ENCODE measurements at places on chromosomes 12 and 14.

- DNase-seq, result no peak
Measured at GRCh38 chr12:26283617-26284016, 88.2 kb downstream of the SSPN start.

GRCh38 chr14:66496911-66497310 lies 10.7 kb downstream of the CCDC196 start:
- no peak for DNase-seq

- peak; percentile 1 for DNase-seq
Measured at GRCh38 chr14:82667501-82667900, 1133.8 kb upstream of the SEL1L start.

DNA sequence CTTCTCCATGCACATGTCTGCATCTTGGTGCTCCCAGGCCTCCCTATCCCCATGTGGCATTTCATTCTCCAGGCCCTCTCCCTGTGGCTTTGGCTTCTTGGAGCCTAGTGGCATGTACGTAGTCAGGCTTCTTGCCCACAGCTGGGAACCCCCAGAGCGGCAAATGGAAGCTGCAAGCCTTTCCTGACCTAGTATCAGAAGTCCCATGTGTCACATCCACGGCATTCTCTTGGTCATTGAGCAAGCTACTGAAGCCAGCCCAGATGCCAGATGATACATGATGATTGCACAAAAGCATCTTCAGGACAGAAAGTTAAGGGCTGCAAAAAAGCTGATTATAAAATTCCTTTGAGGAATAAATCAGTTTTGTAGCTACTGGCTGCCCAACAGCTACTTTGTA lies 154.9 kb downstream of the PELI2 start:
- DNase-seq, result no peak

GRCh38 chr14:77158175-77158881 lies 16.7 kb upstream of the ZDHHC22 start:
- peak; percentile 12 for DNase-seq

- DNase-seq, result no peak
Measured at GRCh38 chr12:87952850-87953249, 76.4 kb downstream of the C12orf50 start.

DNA sequence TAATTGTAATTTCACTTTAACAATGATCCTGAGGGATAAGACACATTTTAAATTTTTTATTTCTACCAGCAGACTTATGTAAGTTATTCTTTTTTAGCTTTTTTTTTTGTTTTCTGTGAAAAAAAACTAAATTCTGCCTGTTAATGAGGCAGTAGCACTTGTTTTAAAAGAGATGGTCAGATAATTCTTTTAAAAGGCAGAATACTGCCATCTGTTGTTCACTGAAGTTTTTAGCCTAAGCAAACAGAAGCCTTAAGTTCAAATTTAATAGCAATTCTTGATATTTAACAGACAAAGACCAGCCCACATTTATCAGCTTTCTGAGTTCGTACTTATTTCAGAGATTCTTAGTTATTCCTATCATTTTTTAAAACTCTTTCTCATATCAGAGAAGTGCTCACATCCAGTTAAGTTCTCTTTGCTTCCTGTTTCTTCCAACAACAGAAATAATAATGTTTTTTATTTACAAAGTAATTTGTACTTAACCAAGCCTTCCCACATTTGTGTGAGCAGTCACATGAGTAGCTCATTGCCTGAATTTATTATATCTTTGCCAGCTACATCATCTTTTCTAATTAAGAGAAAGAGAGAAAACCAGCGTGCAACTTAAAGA lies 93.4 kb upstream of the SLCO1C1 start:
- DNase-seq, result peak; percentile 57

DNA sequence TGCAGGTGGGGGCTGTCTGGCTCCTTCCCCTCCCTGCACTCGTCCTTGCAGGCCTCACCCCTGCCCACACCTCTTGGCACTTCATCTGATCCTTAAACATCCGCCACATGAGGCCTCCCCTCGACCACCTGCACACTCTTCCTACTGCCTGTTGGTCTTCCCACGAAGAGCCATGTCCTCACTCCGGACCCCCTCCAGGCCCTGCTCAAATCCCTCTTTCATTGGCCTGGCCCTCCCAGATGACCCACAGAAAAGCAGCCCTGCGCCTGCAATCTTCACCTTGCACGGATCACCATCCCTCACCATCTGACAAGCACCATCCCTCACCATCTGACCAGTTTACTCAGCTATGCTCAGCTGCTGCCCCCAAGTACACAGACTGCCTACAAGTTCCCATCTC lies 193.6 kb downstream of the BCL11B start:
- no peak for DNase-seq

- no peak for DNase-seq
Measured at GRCh38 chr12:124307556-124307825, 12.6 kb downstream of the RFLNA start.

- no peak for DNase-seq
Measured at GRCh38 chr12:69298947-69299346, 49.2 kb upstream of the LYZ start.

GRCh38 chr12:70507442-70507841 lies 129.8 kb downstream of the PTPRB start:
- no peak for DNase-seq

DNA sequence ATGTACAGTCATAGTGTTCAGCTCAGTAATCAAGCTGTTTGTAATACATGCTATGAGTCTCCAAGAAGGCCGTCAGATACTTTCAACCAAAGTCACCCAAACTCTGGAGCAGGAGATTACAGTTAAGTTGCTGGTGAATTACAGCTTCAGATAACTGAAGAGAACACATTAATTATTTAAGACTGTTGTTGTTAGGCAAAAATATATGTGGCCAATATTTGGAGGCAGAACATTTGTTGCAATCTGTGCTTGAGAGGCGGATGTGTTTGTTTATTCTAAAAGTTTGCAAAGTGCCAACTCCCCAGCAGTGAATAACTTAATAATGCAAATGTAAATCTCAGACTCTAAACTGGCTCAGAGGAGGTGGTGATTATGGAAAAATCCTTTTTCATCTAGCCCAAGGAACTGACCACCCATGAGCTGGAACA lies 300.7 kb upstream of the TBX3 start:
- DNase-seq, result no peak

GRCh38 chr12:57813971-57814772 lies 4.4 kb downstream of the AVIL start:
- DNase-seq, result no peak

GRCh38 chr12:27852742-27853141 lies 72.7 kb upstream of the MANSC4 start:
- no peak for DNase-seq

DNA sequence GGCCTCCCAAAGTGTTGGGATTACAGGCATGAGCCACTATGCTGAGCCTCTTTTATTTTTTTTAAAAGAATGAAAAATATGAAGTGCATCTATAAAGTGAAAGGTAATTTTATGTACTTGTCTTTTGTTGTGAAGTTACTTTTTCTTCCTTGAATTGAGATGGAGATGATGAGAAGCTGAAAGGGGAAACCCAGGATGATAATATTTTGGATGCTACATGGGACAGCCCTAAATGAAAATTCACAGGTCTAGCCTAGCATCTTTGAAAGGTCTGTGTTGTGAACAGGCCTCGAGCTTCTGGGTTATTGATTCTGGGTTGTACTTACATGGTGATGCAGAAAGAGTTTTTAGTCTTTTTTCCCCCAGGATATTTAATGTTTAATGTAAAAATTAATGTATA lies 14.6 kb downstream of the DIP2B start:
- no peak for DNase-seq

DNA sequence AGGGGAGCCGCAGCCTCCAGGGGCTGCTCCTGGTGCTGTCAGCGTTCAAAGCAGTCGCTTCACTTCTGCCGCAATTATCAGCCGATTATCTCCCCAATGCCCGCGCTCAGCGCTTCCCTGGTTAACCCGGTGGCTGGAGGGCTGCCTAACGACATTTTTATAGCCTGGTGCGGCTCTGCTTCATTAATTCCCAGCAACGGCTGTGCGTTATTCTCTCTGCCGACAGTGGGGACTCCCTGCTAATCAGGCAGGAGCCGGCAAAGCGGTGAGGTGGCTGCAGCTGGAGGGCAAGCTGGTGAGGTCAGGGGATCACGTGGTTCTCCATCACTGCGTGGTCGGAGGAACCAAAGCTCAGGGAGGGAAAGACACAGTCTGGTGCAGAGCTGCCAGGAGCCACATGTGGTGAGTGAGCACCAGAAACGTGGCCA lies 62.9 kb downstream of the GLRX5 start:
- DNase-seq, result no peak

- DNase-seq, result no peak
Measured at GRCh38 chr12:101951002-101951670, 73.8 kb downstream of the DRAM1 start.

DNA sequence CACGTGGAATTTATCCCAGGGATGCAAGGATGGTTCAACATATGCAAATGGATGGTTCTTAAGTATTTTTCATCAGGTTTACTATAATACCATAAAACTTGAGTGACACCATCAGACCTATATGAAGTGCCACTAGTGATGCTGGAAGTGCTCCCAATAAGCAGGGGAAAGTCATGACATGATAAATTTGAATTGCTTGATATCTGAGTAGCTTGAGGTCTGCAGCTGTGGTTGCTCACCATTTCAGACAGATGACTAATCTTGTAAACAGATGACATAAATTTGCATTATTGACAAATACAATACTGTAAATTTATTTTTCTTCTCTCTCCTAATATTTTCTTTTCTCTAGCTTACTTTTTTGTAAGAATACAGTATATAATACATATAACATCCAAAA lies 13.7 kb upstream of the PRPF39 start:
- DNase-seq, result no peak

- DNase-seq, result no peak
Measured at GRCh38 chr14:103581206-103581605, 18.4 kb downstream of the COA8 start.

DNA sequence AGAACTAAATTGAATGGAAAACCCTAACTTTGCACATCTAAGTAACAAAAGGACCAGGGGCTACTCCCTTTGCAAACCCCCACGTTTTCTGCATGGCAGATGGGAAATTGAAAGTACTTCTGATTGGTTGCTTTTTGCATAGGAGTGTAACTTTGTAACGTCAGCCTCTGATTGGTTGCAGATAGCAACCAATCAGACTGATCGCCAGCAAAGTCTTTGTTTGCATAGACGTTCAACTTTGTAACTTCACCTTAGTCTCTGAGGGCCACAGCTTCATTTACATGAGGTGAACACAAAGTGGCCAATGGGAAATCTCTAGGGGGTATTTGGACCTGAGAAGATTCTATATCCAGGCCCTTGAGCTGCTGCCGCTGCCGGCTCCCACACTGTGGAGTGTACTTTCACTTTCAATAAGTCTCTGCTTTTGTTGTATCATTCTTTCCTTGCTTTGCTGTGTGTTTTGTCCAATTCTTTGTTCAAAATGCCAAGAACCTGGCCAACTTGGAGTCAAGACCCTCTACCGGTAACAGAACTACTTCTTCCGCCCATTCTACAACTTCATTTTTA lies 102.5 kb upstream of the PRICKLE1 start:
- no peak for DNase-seq

DNA sequence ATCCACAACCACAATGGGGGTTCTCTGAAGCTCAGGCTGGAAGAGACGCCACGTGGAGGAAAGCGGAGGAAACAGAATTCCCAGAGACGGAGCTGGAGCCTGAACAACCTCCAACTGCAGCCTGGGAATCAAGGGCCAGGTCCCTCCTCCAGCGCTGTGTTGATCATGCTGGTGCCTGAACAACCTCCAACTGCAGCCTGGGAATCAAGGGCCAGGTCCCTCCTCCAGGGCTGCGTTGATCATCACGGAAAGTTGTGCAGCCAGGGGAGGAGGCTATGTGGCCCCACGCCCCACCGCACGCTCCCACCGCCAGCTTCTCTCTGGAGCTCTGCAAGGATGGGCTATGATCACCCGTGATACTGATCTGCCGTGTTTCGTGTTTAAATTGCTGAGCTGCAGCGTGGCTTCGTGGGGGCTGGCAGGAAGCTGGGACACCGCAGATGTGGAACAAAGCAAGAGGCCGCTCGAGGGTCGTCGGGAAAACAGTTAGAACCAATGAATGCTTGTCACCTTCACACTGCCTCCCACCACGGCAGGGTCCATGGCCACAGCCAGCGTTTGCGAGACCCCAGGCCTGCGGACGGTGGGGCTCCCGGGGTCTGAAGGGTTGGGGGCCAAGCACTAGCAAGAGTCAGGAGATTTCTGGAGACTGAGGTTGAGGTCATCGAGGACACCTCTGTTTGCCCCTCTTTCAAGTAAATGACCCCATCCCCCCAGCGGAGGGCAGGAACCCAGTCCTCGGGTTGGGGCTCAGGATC lies 51.8 kb upstream of the FBRSL1 start:
- DNase-seq, result no peak

- no peak for DNase-seq
Measured at GRCh38 chr12:109458771-109459208, 18.3 kb downstream of the KCTD10 start.

DNA sequence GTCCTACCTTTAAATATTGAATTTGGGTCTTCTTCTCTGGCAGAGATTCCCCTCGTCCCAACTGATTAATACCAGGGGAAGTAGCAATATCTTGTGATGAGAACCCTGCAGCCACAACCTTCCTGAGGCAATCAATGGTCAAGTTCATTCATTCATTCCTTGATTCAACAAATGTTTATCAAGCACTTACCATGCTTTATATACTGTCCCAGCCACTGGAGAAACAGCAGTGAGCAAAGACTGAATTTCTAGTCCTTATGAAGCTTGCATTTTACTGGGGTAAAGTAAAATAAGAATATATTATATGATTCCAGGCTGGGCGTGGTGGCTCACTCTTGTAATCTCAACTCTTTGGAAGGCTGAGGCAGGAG lies 300 bp upstream of the GIT2 start:
- DNase-seq, result no peak

DNA sequence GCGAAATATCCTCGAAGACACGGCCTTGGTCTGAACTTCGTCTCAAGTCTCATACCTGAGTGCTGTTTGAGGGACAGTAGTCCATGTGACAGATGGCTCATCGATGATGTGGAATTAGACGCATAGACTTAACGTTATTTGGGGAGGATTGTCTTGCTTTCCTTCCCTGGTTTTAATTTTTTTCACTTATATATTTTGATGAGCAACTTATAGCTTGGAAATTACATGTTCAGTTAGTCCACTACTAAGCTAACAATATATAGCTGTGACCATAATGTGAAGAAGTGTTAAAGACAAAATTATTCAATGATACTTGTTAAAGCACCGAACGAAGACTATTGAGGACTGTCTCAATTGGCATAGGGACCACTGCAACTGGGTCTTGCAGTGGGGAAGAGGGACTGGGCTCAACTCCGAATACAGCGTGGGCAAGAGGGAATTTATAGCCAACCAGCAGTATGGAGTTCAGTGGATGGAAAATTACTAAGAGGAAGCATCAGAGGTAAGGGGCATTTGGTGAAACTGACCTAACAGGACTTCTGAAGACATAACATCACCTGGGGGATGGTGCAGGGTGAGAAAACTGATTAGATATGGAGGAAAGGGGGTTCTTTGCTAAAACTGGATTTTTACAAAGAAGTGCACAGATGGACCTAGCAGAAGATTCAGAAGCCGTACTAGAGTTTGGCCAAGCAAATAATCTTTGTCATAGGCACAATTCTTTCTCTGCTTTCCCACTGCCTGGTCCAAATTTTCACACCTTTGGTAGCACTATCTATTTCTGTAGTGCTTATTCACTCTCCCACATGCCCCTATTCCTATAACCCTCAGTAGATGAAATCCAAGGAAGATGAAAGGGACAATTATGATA lies 910 bp upstream of the TM7SF3 start:
- no peak for DNase-seq
